Stimulated activated CD4-positive, alpha-beta T cell treated with anti-CD3 and anti-CD28 coated beads, TNF-alpha, amount 100 ng/mL, for 4 hours (primary cell): ENCODE measurements at places on chromosomes 11 and 22.

GRCh38 chr22:36739185-36739584, 35.6 kb upstream of the CACNG2 start:
- DNase-seq = no peak

GRCh38 chr11:124886978-124887666, 10.5 kb downstream of the ROBO4 start:
- no peak for DNase-seq

DNA sequence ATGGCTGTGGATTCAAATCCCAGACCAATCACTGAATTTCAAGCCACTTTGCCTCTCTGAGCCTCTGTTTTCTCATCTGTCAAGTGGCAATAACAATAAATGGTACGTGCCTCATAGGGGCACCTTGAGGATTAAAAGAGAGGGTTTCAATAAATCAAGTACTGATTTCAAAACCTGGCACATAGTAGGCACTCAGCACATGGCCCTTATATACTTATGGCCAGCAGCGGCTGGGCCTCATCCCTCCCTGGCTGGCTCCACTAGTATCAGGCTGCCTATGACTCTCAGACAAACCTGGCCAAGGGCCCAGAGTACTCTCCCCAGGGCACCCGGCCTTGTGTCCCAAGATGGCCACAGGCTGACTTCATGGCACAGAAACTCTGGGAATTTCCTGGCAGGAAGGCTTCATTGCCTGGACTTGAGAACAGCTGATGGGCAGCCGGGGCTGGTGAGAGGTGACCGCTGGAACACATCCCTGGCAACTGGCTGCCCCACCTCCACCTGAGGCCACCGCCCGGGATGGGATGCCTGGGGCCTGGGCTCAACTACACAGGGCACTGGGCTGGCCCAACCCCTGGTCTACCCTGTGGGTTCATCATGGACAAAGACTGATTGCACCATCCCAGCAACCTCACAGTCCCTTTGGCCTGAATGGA, 3.4 kb downstream of the FADS3 start:
- no peak for DNase-seq

DNA sequence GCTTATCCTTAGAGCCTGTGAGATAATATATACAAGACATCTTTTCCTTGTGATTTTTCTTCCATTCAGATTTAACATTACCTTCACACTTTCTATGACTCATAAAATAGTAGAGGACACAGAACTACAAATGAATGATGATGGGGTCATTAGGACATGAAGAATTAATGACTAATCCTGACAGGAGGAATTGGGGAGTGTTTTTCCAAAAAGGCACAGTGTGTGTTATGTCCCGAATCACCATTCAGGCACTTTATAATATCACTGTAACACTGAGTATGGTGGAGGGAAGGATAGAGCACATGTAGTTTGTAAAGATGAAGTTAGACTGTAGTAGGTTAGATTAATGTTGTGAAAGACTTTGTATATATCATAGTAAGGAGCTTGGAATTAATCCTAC, 391.3 kb downstream of the JRKL start:
- DNase-seq = no peak

GRCh38 chr11:68153742-68154141, 32.6 kb upstream of the CHKA start:
- no peak for DNase-seq

DNA sequence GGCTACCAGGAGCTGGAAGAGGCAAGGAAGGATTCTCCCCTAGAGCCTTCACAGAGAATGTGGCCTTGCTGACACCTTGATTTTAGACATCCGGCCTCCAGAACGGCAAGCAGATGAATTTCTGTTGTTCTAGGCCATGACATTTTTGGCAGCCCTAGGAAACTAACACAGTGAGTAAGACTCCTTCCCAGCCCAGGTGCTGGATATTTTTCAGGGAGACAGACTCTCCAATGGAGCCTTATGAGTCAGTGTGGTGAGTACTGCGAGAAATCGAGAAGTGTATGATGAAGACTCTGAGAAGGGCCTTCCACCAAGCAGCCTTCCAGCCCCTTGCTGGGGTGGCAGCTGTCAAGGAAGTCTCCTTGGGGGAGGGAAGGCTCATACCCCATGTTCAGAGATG, 114.4 kb downstream of the OSBP2 start:
- DNase-seq = no peak

GRCh38 chr11:73201888-73202780, 15.9 kb upstream of the P2RY2 start:
- DNase-seq = no peak
